ENCODE measurements at places on chromosomes 2 and 18.

- H3K36me3 ChIP-seq: no peaks in the 10 kb centered on the region
- no peaks in the 10 kb centered on the region for H3K4me1 ChIP-seq
- no peaks in the 10 kb centered on the region for H3K27me3 ChIP-seq
- H3K4me3 ChIP-seq: no peak overlapping the region
- DNase-seq: no peak
- H3K27ac ChIP-seq: no peak overlapping the region
Observed at GRCh38 chr2:18708203-18708715, 118.9 kb upstream of the NT5C1B start.

GRCh38 chr2:68425503-68425902 lies 41.6 kb downstream of the FBXO48 start:
- DNase-seq: no peak
- H3K27ac ChIP-seq: no peak overlapping the region
- no peak overlapping the region for H3K4me3 ChIP-seq
- H3K36me3 ChIP-seq: no peaks in the 10 kb centered on the region
- no peaks in the 10 kb centered on the region for H3K27me3 ChIP-seq

- no peak overlapping the region for H3K27ac ChIP-seq
- H3K4me3 ChIP-seq: no peak overlapping the region
- no peak for DNase-seq
- H3K27me3 ChIP-seq: no peaks in the 10 kb centered on the region
Observed at GRCh38 chr18:41206341-41206830, 748.6 kb upstream of the PIK3C3 start.

DNA sequence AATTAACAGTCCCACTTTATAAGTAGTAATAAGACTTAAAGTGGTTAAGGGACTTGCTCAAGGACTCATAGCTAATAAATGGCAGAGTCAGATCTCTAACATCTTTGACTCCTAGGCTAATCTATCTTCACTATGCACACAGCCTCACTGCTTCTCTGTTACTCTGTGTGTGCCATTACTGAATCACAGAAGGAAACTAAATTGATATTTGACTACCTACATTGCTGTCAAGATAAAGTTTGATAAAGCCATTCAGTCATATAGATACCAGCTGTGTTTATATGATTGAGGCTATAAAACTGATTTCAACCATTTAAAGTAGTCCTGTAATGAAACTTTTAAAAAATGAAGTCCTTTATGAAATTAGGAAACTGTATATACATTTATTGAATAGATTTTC lies 10.9 kb downstream of the SLC39A10 start:
- no peak overlapping the region for H3K27ac ChIP-seq
- no peak overlapping the region for H3K4me3 ChIP-seq
- H3K4me1 ChIP-seq: no peaks in the 10 kb centered on the region
- no peaks in the 10 kb centered on the region for H3K36me3 ChIP-seq
- no peak for DNase-seq
- no peaks in the 10 kb centered on the region for H3K27me3 ChIP-seq

DNA sequence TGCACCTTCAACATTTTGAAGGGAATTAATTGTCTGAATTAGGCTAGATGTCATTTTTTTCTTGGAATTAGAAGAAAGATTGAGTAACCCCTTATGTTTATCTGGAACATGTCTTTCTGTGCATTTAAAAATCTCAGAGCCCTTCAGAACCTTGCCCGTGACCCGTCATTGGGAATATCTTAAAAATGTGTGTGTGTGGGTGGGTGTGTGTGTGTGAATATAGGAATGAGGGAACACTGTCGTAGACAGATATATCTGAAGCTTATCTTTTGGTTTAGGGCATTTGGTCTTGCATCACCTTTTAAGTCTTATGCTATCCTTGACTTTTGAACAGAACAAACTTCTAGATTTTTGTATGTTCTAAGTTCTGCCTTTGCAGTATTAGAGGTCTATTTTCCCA lies 13.5 kb upstream of the IL1RL1 start:
- no peak overlapping the region for H3K27ac ChIP-seq
- H3K36me3 ChIP-seq: no peaks in the 10 kb centered on the region
- no peak for DNase-seq
- H3K4me1 ChIP-seq: no peaks in the 10 kb centered on the region
- no peak overlapping the region for H3K4me3 ChIP-seq

DNA sequence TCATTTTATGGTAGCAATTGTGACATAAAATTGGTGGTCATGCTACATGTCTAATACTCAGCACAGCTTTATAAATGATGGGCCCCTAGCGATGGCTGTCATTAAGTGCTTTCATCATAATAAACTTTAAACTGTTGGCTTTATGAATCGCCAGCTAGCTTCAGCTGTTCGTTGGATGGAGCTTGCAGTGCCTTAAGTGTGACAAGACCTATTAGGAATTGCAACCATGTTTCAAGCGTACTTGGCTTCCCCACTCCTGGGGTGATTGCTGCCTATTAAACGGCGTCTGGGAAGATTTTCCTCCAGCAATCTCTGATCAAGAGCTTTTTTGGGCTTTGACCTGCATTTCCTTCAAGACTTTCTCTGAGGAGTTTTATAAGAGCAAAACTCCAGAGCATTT lies 164.5 kb upstream of the SIX3 start:
- no peak for DNase-seq
- no peaks in the 10 kb centered on the region for H3K27me3 ChIP-seq
- no peak overlapping the region for H3K4me3 ChIP-seq
- H3K4me1 ChIP-seq: no peaks in the 10 kb centered on the region

- H3K27ac ChIP-seq: no peak overlapping the region
- no peaks in the 10 kb centered on the region for H3K36me3 ChIP-seq
- H3K4me3 ChIP-seq: no peak overlapping the region
- H3K27me3 ChIP-seq: no peaks in the 10 kb centered on the region
- peaks cover 61% of the 10 kb centered on the region for H3K4me1 ChIP-seq
- DNase-seq: no peak
Observed at GRCh38 chr18:77001041-77001440, 131.5 kb downstream of the MBP start.

DNA sequence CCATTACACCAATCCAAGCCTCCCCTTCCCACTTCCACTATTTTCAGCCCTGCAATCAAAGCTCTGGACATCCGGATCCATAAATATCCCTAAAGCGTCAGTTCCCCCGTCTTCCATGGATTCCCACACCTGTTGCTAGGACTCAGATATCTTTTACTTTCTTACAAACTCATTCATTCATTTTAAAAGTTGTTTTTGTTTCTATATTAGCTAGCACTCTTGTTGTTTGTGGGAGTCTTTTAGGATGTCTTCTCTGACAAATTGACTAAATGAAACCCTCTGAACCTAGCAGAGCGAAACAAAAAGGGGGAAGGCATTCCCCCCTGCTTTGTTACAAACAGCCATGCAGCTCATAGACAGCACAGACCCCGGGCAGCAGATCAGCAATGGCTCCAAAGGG lies 9.0 kb upstream of the NBAS start:
- no peak overlapping the region for H3K27ac ChIP-seq
- H3K36me3 ChIP-seq: no peaks in the 10 kb centered on the region
- H3K4me1 ChIP-seq: no peaks in the 10 kb centered on the region
- no peaks in the 10 kb centered on the region for H3K27me3 ChIP-seq
- no peak overlapping the region for H3K4me3 ChIP-seq
- no peak for DNase-seq

DNA sequence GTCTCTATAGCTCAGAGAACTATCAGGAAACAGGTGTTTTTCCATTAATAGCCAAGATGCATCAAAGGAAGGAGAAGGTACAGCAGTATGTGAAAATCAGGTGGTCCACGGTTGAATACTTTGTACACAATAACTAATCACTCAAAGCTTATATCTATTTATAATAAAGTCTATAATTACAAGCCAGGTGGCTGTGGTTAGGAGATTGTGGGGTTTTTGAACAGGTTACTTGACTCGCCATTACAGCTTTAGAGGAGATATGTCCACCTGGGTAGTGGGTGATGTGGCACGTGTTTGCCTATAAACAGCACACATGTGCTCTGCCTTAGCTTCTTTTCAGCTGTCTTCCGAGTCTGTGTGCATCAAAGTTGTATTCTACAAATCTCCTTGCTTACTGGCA lies 892.2 kb upstream of the ZEB2 start:
- H3K36me3 ChIP-seq: no peaks in the 10 kb centered on the region
- H3K4me3 ChIP-seq: no peak overlapping the region
- no peak overlapping the region for H3K27ac ChIP-seq
- no peak for DNase-seq
- H3K27me3 ChIP-seq: no peaks in the 10 kb centered on the region
- no peaks in the 10 kb centered on the region for H3K4me1 ChIP-seq

DNA sequence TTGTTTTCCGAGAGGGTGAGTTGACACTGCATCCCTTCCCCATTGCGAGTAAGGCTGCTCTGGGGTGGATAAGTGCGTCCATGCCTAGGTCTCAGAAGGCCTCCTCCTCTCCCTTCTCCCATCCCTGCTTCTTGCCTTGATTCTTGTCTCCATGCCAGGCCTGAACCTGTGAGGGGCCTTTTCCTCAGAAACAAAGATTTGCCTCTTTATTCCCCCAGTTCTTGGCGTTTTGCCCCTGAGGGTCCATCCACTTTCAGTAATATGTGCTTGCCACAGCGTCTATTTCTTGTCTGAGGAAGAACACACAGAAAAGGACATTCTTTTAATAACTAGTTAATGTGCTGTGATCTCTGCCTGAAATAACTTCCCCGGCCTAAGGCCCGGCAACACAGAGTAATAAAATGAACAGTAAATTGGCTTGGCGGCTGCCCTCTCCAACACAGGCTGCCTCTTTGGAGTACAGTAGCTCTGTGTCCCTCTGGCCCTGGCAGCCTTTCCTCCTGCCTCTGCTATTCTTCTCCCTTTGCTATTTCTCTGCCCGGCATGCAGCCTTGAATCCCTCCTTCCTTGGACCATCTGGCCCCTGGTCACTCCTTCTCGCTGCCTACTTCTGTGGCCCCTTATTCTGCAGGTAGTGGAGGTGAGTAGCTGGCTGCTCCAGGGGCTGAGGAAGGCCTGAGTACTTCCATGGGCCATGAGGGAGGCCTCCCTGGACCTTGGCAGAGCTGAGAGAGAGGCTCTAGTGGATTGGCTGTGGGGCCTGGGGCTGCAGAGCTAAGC lies 4.4 kb downstream of the EHD3 start:
- H3K4me3 ChIP-seq: no peak overlapping the region
- H3K27ac ChIP-seq: no peak overlapping the region
- no peaks in the 10 kb centered on the region for H3K36me3 ChIP-seq
- no peak for DNase-seq
- H3K27me3 ChIP-seq: no peaks in the 10 kb centered on the region

DNA sequence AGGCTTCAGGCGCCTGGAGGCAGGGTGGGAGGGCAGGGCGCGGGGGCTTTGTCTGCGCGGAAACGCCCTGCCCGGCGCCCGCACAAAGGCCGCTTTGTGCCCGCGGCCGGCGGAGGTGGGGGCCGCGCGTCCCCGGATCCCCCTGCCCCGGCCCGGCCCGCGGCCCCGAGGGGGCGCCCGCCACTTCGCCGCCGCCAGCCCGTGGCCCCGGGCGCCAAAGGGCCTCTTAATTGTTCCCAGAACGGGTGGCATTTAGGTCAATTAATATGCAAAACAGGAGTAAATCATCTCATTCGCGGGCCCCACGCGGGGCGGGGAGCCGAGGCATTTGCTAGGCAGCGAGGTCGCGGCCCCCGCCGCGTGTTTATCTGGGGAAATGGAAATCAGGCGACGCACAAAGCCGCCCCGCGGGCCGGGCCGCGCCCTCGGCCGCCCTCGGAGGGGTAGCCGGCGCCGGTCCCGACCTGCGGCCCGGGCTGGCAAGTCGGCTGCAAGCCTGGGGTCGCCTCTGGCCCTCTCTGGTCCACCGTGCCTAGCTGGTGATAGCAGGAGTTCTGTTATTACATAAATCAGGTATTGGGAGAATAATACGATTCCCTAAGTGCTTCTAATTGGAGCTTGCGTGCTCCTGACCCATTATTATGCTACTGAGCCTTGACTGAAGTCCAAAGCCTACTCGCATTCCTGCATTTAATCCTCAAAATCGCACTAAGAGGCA lies 148.2 kb upstream of the GLI2 start:
- H3K4me3 ChIP-seq: no peak overlapping the region
- H3K27me3 ChIP-seq: no peaks in the 10 kb centered on the region
- no peaks in the 10 kb centered on the region for H3K4me1 ChIP-seq
- DNase-seq: no peak
- no peak overlapping the region for H3K27ac ChIP-seq

GRCh38 chr2:82158150-82158549 lies 1853.6 kb upstream of the LRRTM1 start:
- no peak overlapping the region for H3K4me3 ChIP-seq
- no peaks in the 10 kb centered on the region for H3K4me1 ChIP-seq
- no peaks in the 10 kb centered on the region for H3K36me3 ChIP-seq
- no peaks in the 10 kb centered on the region for H3K27me3 ChIP-seq
- no peak overlapping the region for H3K27ac ChIP-seq
- no peak for DNase-seq

DNA sequence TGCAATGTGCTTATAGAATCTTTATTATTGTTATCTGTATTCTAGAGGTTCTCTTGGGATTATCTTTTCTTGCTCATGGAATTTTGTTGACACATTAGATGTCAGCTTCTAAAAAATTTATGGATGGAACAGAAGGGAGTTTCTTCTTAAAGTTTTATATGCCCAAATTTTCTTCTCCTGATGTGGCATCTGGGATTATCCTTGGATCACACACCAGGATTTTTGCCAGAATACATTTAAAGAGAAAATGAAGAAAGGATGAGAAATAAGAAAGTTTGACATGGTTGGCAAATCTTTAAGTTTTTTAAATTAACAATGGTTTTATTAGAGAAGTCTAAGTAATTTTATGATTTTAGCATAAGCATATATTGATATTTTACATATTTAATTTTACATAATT lies 706.7 kb upstream of the TMEFF2 start:
- no peaks in the 10 kb centered on the region for H3K27me3 ChIP-seq
- H3K4me3 ChIP-seq: no peak overlapping the region
- no peaks in the 10 kb centered on the region for H3K36me3 ChIP-seq
- DNase-seq: no peak
- H3K27ac ChIP-seq: no peak overlapping the region

DNA sequence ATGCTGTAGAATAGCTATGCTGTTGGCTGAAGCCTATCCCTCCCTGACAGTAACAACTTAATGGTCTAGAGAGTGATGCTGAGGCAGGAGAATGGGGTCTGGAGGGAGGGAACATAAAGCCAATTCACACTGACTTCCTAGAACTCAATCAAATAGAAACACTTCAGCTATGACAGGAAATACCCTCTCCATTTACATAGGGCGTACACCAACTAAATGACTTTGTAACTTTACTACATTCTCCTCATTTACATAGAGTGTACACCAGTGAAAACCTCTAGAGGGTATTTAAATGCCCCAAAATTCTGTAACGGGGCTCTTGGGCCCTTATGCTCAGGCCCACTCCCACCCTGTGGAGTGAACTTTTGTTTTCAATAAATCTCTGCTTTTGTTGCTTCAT lies 41.5 kb downstream of the YPEL5 start:
- no peak overlapping the region for H3K27ac ChIP-seq
- no peaks in the 10 kb centered on the region for H3K27me3 ChIP-seq
- DNase-seq: no peak
- H3K4me3 ChIP-seq: no peak overlapping the region
- no peaks in the 10 kb centered on the region for H3K4me1 ChIP-seq

GRCh38 chr2:219876931-219877330 lies 249.5 kb downstream of the SLC4A3 start:
- DNase-seq: no peak
- H3K27me3 ChIP-seq: no peaks in the 10 kb centered on the region
- H3K4me1 ChIP-seq: no peaks in the 10 kb centered on the region
- no peaks in the 10 kb centered on the region for H3K36me3 ChIP-seq

- no peak overlapping the region for H3K27ac ChIP-seq
- no peak overlapping the region for H3K4me3 ChIP-seq
Observed at GRCh38 chr2:15778529-15779219, 161.7 kb upstream of the MYCN start.
